ENCODE measurements at places on chromosomes 5 and 9.

GRCh38 chr5:14807471-14807870 is 64.1 kb downstream of the ANKH start:
- no peak for DNase-seq

GRCh38 chr9:82560036-82560435 is 502.9 kb downstream of the RASEF start:
- DNase-seq = no peak

- no peak for DNase-seq
These were observed 323.0 kb downstream of the SPOCK1 start for GRCh38 chr5:137176126-137176525.

GRCh38 chr5:50863534-50864170 is 197.2 kb downstream of the PARP8 start:
- DNase-seq = no peak

- no peak for DNase-seq
These were observed 7.7 kb upstream of the TTC23L start for GRCh38 chr5:34831303-34831702.

Measured in WERI-Rb-1 (cell line).